ENCODE measurements at places on chromosomes 13 and 19.

- DNase-seq = no peak
Observed at GRCh38 chr13:75309981-75310580, 171.9 kb downstream of the TBC1D4 start.

DNA sequence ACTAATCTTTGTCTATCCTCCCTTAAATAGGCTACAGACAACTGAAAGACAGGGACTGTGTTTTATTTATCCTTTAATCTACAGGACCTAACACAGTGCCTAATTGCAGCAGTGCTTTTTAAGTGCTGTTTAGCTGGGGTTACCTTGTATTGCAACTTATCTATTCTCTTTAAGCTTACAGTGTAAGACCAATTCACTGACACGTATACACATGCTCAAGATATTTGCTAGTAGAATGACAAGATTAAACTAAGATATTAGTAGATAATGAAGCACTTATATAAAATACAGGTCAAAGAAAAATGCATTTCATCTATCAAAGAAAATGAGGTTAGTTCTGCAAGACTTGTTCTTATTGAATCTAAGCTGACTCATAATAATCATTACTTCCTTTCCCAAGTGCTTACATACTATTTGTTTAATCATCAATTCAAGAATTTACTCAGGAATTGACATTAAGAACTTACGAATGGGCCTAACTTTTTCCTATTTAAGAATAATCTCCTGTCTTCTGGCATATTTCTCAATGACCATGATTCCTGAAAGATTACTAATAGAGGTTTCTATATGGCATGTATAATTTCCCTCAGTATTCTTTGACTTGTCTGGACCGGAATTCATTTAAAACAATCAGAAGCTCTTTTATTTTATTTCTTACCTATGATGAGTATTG lies 75.8 kb upstream of the MAB21L1 start:
- DNase-seq = no peak

DNA sequence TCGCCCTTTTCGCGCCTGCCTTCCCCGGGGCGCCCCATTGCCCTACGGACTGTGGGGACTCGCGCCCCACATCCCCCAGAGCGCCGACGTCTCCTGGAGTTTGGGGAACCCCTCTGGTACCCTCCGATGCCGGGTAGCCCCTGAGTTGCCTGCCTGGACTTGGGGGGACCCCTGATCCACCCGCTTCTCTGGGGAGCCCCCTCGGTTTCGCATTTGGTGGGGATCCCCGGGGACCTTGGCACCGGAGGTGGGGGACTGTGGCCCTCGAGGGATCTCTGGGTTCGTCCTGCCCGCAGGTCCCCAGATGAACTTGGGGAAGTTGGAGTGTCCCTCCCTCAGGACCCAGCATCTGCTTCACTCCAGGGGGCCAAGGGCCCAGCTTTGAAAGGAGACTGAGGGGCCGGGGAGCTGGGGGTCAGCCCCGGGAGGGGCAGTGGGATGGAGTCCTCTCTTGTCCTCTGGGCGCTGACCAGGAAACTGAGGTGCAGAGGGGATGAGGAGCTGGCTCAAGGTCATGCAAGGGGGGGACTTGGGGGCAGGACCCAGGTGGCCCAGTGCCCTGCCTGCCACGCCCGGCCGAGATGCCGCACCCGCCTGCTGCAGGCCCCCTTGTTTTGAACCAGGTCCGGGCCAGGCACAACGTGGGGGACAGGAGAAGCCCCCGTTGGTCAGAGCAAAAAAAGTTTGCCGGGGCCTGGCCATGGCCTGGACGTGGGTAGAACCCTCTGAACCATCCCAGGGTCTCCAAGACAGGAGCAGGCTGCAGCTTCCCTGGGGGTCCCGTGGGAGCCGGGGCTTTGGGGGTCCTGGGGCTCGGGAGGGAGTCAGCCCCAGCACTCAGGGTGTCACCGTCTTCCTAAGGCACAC lies 1.0 kb downstream of the EFNA2 start:
- DNase-seq = no peak

DNA sequence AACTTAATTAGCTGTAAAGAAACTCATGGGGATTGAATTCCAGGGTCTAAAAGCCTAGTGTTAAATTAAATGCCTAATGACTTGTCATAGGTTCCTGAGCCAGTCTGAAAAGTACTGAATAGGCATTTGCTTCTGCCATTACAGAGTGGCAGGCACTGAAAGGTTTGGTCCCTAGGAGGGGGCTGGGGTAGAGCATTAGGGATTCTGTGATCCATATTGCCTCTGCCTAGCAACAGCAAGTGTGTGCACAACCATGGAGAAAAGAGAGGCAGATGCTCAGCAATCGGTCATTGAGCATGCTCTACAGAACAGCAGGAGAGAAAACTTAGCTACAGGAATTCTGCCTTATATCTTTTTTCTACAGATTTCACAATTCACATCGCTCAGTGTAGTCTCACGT lies 133.5 kb downstream of the TRPC4 start:
- no peak for DNase-seq

GRCh38 chr13:100854006-100854405 lies 179.4 kb upstream of the TMTC4 start:
- DNase-seq = no peak

All from midbrain (tissue), 1 donor.